ENCODE measurements at places on chromosomes 4 and X.

DNA sequence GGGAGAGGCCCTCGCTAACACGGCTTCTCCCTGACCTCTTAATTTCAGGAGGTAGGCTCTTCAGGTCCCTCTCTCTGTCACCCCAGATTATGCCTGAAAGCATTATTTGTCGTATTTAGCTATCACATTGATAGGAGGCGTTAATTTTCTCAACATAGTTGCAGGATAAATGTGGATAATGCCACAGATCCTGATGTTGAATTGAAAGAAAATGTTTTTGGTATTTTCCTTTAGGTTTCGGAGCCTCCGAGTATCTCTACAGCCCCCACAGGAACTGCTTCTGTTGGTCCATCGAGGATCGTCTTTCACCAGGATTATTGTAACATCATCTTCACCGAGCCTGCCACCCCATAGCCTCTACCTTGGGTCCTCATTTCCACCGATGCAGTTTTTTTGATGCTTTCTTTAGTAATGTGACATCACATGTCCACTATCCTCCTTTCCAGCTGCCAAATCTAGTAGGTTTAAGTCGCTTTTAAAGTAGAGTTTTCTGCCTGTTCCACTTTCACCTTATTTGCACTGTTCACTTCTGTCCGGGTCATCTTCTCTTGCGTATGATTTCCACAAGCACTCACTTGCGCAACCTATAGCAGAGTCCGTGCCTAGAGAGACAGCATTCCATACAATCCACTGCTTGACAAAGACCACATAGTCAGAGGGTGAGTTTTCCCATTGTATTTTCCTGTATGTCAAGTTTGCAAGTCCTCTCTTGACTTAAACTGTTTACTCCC is 665 bp downstream of the TIGD2 start:
- DNase-seq = no peak

DNA sequence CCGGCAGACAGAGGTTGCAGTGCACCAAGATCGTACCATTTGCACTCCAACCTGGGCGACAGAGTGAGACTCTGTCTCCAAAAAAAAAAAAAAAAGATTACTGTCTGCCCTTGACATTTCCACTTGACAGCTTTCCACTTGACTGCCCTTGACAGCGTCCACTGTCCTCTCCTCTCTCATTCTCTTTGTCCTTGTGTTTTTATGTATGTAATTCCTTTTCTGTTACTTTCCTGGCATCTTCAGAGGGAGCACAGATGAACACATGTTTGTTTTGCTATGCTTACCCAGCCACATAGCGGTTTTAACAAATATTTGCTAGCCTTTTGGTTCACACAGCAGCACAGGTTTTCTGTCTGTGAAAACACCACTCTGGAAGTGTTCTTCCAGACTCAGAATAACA is 26.2 kb downstream of the SYAP1 start:
- no peak for DNase-seq

- no peak for DNase-seq
These were observed 303.0 kb downstream of the EPHA5 start for GRCh38 chr4:65367306-65367705.

DNA sequence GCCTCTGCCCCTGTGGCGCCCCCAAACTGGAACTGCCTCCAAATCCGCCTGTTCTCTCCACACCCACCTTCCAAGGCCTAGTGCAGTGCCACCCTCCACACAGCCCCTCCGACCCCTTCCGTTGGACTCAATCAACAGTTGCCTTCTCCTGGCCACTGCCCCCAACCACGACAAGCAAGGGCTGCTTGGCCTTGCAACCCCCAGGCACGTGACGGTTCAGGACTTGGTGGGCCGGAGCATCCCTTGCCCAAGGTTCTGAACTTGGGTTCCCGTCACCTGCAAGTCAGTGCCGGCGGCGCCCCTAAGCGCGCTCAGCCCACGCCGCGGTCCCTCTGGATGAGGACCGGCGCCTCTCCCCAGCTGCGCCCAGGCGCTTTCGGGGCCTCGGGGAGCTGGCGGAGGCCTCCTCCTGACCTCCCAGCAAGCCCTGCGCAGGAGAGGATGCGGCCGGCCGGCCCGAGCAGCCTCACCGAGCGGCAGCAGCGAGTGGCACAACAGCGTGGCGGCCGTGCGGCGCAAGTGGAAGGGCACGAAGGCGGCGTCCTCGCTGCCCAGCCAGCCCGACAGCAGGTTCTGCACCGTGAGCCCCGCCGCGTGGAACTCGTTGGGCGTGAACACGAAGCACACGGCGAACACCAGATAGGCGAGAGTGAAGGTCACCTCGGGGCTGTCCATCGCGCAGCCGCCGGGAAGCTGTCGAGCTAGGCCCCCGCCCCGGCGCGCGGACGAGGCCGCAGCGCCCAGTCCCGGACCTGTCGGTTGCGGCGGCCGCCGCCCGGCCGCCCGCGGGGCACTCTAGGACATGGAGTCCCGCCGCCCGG is 750 bp downstream of the TMEM129 start:
- no peak for DNase-seq

DNA sequence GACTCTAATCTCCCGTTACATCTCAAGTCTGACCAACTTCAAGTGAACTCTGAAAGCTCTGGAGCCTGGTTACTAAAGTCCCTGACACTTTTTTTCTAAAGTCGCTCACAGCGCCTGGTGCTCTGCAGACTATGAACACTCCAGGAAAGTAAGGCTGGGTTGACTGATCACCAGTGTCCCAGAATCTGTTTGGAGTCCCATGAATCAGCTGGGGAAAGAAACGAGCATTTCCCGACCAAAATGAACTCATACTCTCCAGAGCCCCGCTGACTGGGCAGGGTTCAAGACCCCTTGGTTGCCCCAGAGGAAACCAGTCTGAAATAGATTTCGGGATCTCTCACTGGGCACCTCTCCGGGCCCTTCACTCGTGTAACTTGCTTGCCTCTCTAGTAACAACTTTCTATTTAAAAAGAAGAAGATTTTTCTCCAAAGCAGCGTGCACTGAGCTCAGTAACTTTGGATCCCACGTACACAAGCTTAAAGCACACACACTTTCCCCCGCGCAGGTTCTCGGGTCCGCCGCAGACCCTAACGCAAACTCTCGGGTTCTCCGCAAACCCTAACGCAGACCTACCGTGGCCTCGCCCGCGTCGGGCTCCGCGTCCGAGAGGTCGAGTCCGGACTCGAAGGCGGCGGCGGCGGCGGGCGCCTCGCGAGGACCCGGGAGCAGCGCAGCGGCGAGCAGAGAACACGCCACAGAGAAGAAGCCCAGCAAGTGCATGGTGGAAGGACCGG is 964 bp downstream of the VEGFC start:
- DNase-seq = no peak

GRCh38 chr4:103268746-103269145 is 70.6 kb upstream of the CENPE start:
- DNase-seq = no peak

DNA sequence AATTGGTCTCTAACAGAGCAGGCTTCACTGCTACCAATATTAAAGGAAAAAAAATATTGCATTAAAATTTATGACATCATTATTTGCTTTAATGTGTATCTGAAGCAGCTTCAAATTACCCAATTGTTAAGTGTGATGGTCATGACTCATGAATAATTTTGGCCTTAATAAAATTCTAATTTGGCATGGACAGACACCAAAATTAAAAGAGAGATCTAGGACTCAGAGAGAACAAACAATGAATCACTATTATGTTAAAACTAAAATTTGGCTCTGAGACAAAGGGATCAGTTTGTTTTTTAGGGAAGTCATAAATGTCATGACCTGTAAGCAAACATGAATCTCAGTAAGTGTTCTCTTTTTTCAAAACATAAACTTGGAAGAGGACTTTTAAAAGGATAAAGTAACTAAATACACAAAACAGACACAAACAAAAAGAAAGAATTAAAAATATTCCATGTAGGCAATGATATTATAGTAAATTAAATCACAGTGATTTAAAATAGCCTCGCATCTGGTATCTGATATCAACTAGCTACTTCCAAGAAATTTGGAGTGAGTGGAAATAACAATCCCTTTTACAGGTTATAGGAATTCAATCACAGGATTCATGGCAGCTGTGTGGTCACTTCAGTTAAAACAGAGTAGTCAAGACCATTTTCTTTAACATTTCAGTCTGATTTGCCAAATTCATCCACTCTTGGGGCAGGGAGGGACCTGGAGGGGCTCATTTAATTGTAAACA is 11.6 kb downstream of the VEGFC start:
- no peak for DNase-seq

DNA sequence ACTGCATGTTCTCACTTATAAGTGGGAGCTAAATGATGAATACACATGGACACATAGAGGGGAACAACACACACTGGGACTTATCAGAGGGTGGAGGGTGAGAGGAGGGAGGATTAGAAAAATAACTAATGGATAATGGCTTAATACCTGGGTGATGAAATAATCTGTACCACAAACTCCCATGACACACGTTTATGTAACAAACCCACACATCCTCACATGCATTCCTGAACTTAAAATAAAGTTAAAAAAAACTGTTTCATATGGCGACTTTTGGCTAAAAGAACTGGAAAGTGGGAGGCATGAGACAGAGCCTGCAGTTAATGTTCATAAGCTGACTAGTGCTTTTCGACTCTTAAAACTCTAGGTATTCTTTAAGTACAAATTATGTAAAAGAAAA is 98.9 kb upstream of the NPFFR2 start:
- no peak for DNase-seq

DNA sequence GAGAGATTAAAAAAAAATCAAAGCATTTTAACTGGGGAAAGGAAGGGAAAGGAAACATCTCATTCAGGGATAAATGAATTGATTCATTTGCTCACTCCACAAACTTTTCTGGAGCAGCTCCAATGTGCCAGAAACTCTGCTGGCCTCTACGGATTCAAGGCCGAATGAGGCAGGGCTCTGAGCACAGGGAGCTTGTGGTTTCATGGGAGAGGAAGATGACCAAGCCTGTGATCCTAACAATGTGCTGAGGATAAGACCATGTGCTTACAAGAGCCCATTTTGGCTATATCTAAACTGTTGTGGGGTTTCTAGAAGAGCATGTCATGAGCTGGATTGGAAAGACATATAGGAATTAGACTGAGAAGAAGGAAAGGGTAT is 137.5 kb downstream of the ZNF674 start:
- no peak for DNase-seq

GRCh38 chrX:276581-277201 is 4.5 kb upstream of the PLCXD1 start:
- DNase-seq = no peak

DNA sequence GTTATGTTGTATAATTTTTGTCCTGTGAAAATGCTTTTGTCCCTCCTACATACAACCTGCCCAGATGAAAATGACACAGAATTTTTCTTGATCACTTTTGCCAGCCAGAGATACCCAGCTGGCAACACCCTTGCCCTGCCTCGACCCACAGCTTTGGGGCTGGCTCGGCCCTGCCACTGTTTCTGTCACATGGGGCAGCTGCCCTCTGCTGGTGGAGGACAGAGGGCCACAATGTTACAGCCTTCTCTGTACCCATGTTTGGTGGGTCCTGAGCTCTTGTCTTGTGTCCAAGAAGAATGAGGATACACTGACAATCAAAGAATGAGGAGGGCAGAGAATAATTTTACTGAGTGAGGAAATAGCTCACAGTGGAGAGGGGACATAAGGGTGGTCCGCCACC is 31.1 kb downstream of the BMP15 start:
- DNase-seq = no peak

GRCh38 chrX:124818764-124819163 is 472.4 kb downstream of the SH2D1A start:
- DNase-seq = no peak

DNA sequence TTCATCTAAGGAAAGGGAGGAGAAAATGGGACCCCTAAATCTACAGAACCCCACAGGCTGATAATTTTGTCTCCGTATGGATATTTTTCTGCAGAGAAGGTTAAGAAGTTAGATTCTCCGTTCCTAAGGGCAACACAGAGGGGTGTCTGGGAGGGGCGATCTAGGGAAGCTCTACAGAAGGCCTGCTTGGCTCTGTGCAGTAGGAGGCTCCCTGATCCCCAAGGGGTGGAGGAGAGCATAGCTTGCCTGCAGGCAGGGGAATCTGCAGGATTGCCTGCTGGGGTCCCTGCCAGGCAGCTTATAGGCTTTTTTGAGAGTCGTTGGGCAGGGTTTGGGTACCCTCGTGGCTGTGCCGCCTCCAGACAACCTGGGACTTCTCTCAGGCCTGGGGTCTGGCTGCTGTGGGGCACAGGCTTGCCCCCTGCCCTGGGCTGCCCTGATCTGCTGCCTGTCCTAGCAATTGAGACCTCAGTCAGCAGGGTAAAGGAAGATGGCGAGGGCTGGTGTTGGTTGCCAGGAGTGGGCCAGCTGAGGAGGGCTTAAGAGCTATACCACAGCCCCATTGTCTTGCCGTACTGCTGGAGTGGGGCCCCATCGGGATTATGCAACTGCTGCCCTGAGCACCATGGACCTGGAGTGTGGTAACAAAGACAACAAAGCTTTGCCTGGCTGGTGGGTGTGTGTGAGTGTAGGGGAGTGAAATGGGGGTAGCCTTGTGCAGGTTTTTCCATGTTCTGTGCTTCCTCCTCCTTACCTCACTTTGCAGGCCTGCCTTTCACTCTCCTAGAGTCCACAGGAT is 74.1 kb downstream of the EFNB1 start:
- no peak for DNase-seq

DNA sequence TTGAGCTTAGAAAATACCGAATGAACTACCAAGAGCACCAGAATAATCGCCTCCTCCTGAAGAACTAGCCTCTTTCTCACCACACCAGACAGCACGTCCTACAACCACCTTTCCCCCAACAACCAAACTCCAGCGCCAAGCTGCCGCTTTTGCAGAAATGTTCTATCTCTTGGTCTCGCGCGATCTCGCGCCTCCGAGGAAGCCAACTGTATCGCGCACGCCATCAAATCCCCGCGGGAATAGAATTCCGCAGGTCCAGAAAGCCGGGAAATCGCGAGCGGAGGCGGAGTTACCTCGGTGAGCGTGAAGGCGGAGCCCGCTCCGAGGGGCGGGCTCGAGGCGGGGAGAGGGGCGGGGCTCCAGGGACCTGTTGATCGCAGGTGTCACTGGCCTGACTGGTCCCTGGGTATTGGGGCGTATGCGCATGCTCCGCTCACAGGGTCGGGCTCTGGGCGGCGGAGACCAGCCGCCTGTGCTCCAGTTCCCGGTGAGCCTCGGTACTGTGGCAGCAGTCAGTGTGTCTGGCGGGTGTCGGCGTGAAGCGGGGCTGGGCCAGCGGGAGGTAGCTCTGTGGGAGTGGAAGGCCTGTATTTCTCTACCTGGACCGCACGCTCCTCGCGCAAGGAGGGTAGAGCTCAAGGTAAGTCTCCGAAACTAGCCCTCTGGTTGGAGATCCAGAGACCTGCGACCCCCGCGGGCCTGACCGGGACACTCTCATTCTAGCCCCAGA is at the start of gene USP53:
TSS of gene USP53 (plus strand) at position 480 of the 730 bp plus-strand sequence. CDS start 27,047 bp downstream, outside the sequence.
- DNase-seq = peak; percentile 88

GRCh38 chr4:3766785-3767569 is 792 bp downstream of the ADRA2C start:
- DNase-seq = no peak

- DNase-seq = no peak
These were observed 9.8 kb downstream of the AADAT start for GRCh38 chr4:170079981-170080380.

Data from nucleus accumbens (tissue), 56 donors.